ENCODE measurements at places on chromosomes 4 and X.

DNA sequence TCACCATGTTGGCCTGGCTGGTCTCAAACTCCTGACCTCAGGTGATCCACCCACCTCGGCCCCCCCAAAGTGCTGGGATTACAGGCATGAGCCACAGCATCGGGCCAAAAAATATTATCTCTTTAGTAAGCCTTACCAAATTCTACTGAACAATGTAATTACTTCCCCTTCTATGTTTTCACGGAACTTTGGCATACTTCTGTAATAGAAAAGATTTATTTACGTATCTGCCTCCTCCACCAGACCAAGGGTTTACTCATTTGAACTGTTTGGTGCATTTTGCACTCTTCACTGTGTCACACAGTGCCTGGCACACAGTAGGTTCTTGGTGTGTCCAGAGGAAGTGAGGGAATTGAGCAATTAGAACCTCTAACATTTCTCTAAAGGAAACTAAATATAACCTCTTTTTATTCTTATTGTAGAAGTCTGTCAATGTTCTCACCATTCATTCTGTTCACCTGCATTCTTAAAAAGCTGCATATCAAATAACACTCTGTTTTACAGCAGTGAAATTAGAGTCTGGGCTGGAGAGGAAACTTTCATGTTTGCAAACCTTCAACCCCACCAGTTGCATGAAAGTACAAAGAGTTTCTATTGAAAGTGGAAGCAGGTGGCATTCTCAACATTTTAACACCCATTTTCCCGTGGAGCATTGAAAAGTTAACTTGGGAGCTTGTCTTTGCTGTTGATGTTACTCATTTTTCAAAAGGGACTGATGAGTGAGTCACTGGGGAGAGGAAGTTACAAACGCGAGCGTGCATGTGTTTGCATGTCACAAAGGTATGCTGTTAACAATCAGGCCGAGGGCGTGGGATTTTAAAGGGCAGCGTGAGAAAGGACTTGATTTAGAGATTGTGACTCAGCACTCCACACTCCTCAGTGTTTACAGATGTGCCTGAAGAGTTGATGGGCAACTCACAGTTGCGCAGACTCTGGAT lies 314.1 kb downstream of the STK32B start:
- peak; percentile 76 for DNase-seq

DNA sequence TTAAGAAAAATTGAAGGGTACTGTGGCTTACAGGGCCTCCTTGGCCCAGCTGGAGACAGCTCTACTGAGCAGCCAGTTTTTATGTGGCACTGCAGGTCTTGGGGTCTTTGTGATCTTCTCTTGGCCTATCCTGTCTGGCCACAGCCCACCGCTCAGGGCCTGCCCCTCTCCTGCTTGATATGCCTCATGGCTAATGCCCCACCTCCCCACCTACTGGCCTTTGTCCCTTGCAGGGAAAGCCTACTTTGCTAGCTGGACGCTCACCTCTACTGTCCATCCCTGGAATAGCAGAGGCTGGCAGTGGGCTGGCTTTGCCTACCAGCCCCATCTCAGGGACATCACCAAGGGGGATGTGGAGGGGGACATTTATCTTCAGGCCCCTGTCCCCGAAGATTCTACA lies 134.1 kb downstream of the PJA1 start:
- no peak for DNase-seq

- no peak for DNase-seq
These were observed 35.5 kb downstream of the F8 start for GRCh38 chrX:154986826-154987575.

GRCh38 chr4:53005149-53005546 lies 143.0 kb downstream of the RASL11B start:
- no peak for DNase-seq

DNA sequence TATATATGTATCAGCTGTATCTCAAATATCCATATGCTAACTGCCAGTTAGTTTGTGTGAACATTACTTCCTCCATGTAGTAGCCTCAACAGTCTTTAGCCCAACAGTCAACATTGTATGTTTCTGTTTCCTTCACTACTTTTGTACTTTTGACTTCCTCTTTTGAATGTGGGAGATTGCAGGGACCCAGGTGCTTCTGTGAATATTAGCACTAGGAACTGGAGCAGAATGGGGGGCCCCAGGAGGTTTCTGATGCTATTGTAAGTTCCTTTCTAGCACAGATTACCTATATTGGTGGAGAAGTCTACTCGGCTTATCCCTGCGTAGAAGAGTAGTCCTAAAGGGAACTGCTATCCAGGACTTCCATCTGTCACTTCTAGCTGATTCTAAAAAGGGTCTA lies 2.3 kb downstream of the PLAC8 start:
- peak; percentile 12 for DNase-seq

DNA sequence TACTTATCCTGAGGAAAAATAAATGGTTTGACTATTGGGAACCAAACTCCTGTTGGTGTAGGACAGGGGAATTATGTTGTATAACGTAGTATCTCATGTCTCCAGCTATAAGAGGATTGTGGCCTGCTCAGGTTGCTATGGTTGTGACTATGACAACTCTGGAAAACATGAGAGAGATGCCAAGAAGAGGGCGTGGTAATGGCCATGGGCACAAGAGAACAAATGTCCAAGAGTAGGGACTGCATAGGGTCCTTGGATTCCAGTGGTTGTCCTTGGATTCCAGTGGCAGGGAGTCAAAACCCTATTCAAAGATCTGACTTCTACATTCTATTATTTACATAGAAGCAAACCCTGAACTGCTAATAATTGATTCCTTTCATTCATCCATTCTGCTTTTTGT lies 6.8 kb upstream of the MOB1B start:
- peak; percentile 39 for DNase-seq

All from DMS153 (cell line).